GM23248 (cell line): ENCODE measurements at places on chromosomes 7 and 10. TPM values are rescaled to one million over a fixed set of nuclear protein-coding genes. Genes with fewer than 3 reads are reported as not detected.

GRCh38 chr7:96486681-96487080, 164.8 kb upstream of the SLC25A13 start:
- H3K4me3 ChIP-seq: no peak overlapping the region
- H3K27me3 ChIP-seq: 0 out of 2 replicates have a peak, but pooled peaks cover 4% of the 10 kb centered on the region
- no peak for DNase-seq
- no peak overlapping the region for H3K27ac ChIP-seq

GRCh38 chr7:87029078-87029477, 30.4 kb downstream of the ELAPOR2 start:
- no peaks in the 10 kb centered on the region for H3K36me3 ChIP-seq
- no peaks in the 10 kb centered on the region for H3K4me1 ChIP-seq
- no peaks in the 10 kb centered on the region for H3K27me3 ChIP-seq
- no peak overlapping the region for H3K4me3 ChIP-seq
- H3K27ac ChIP-seq: no peak overlapping the region

DNA sequence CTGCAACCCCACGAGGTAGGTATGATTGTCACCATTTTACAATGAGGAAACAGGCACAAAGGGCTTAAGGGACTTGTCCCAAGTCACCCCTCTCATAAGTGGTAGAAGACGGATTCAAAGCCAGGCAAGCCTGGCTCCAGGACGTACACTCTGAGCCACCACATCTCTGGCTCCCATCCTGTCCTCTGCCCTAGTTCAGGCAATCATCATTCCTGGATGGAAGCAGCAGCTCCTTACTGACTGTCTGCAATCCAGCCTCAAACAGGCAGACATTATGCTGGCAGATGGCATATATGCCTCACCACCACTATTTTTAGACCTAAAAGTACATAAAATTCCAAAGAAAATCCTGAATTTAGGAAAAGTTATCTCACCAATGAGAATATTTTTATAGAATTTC, 100.7 kb downstream of the USP6NL start:
- H3K36me3 ChIP-seq: no peaks in the 10 kb centered on the region
- H3K4me3 ChIP-seq: no peak overlapping the region
- H3K27ac ChIP-seq: no peak overlapping the region

DNA sequence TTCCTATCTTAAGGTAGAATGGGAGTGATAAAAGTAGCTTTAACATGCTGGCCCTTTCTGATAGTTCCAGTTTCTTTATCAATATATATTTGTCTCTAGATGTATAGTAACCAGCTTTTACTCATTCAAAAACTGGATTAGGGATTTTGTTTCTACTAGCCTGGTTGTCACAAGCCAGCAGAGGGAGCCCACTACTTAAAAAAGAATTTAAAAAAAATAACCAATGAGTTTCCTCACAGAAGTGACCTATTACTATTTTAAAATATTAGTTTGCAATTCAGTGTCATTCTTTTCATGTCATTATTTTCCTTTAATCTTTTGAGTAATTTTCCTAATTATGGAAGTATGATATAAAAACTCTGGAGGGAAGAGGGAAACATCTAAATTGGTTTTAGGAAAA, 142.1 kb downstream of the PHTF2 start:
- no peaks in the 10 kb centered on the region for H3K36me3 ChIP-seq
- DNase-seq: peak; percentile 71
- H3K4me3 ChIP-seq: no peak overlapping the region
- no peaks in the 10 kb centered on the region for H3K27me3 ChIP-seq

DNA sequence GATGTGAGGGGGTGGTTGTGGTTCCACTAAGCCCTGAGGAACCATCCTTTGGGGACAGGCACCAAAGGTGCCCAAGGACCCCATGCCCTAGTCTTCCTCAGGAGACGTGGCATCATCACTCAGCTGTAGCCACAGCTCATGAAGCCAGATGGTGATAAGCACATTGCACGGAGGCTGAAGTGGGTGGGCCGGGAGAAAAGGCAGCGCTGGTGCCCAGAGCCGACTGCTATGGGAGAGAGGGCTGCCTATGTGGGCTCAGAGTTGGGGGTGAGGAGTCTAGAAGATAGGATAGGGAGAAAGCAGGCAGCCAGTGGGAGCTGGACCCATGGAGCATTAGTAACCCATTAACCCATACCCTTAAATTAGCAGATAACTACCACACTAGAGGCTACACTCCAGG, 325.3 kb downstream of the RPS24 start:
- H3K4me1 ChIP-seq: peaks cover 4% of the 10 kb centered on the region; the same call in 1 of the 2 replicates
- no peaks in the 10 kb centered on the region for H3K36me3 ChIP-seq
- H3K27me3 ChIP-seq: no peaks in the 10 kb centered on the region
- no peak for DNase-seq
- no peak overlapping the region for H3K27ac ChIP-seq
- H3K4me3 ChIP-seq: no peak overlapping the region

DNA sequence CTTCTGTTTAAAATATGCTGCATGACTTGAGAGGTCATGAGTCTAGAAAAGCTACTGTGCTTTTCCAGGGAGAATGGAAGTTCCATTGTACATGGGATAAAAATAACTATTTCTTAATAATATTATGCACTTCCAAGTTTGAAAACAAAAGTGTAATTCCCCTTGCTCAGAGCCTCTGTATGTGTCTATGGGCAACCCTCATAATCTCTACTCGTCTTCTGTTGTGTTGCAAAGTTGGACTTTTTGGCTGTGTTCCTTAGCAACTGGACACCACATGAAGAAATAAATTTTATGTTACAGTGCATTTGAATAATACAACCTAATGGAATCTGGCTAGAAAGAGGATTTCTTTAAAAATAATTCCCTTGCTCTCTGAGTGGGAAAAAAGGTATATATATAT, 242.6 kb downstream of the TWIST1 start:
- H3K4me1 ChIP-seq: peaks cover 11% of the 10 kb centered on the region; the same call in 1 of the 2 replicates
- no peaks in the 10 kb centered on the region for H3K36me3 ChIP-seq
- no peak overlapping the region for H3K4me3 ChIP-seq
- no peak overlapping the region for H3K27ac ChIP-seq

DNA sequence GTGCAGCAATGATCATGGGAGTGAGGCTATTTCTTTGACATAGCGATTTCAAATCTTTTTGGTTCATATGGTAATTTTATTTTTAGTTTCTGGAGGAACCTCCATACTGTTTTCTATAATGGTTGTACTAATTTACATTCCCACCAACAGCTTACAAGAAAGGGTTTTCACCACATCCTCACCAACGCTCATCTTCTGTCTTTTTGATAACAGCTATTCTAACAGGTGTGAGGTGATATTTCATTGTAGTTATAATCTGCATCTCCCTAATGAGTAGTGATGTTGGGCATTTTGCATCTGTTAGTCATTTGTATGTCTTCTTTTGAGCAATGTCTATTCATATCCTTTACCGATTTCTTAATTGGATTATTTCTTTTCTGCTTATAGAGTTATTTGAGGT, 75.0 kb upstream of the FHIP2A start:
- DNase-seq: no peak
- no peaks in the 10 kb centered on the region for H3K4me1 ChIP-seq
- no peak overlapping the region for H3K27ac ChIP-seq
- H3K27me3 ChIP-seq: peaks cover 3% of the 10 kb centered on the region; the same call in 1 of the 2 replicates

Gene ABCB4
- 0.43 and 0.51 TPM in 2 replicates for total RNA-seq

Gene ARHGEF5
- 2.4 TPM in 2 replicates for total RNA-seq

Gene GPNMB
- total RNA-seq: 38.2 and 48.8 TPM in 2 replicates

Gene SNCG
- total RNA-seq: 1.2 and 1.8 TPM in 2 replicates

Gene HNRNPF
- total RNA-seq: 158 and 172 TPM in 2 replicates
